Chondrocyte (in vitro differentiated cells): ENCODE measurements at places on chromosomes 6 and 20. TPM values are rescaled to one million over a fixed set of nuclear protein-coding genes. Genes with fewer than 3 reads are reported as not detected.

ADGRF5 gene
- 0.67 to 0.95 TPM in 2 of 3 replicates, not detected in the other for total RNA-seq

HLA-DQB2 gene
- not detected in 3 replicates for total RNA-seq

SLC24A3 gene
- 0.10 TPM in 2 of 3 replicates, not detected in the other for total RNA-seq

SNX5 gene
- total RNA-seq = 74.1 to 133 TPM (median 82.5 TPM) in 3 replicates
